ENCODE measurements at places on chromosomes 2 and 18. TPM values are rescaled to one million over a fixed set of nuclear protein-coding genes. Genes with fewer than 3 reads are reported as not detected.

The SH3RF3 gene
- 7.3 TPM for total RNA-seq

The GCC2 gene
- 25.2 TPM for total RNA-seq

The CTAGE1 gene
- not detected for total RNA-seq

The B4GALT6 gene
- total RNA-seq: 3.7 TPM

The PRADC1 gene
- total RNA-seq: 18.6 TPM

The PLEK gene
- not detected for total RNA-seq

The ASNSD1 gene
- 57.3 TPM for total RNA-seq

The AKAIN1 gene
- not detected for total RNA-seq

Data from subcutaneous preadipocyte (primary cell).